ENCODE measurements at places on chromosomes 5 and 9.

DNA sequence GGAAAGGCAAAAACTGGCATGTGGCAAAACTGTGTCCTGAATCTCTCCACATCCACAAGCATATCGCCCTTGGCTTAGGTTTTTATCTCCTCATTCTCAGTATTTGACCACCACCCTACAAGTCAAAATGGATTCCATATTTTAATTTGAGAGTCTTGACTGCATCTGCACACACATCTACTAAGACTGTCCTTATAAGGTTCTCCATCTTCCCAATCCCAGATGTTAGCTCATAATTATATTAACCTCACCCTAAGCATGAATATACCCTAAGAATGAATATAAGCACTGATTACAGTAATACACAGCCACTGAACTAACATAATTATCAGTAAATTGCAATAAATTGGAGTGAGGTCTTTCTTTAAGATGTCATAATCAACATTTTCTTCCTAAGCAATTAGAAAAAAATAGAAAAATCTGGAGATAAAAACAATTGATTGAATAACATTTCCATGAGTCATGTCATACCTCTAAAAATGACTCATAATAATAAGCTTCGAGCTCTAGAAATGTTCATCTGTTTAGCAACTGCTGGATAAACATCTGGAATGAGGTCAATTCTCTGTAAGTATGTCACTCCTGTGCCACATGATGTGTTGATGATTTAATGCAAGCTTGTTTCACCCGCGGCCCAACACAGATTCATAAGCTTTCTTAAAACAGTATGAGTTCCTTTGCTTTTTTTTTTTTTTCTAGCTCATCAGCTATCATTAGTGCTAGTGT is 39.9 kb upstream of the PAM start:
- no peak for DNase-seq

GRCh38 chr5:126044111-126044668 is 379.0 kb upstream of the GRAMD2B start:
- no peak for DNase-seq

DNA sequence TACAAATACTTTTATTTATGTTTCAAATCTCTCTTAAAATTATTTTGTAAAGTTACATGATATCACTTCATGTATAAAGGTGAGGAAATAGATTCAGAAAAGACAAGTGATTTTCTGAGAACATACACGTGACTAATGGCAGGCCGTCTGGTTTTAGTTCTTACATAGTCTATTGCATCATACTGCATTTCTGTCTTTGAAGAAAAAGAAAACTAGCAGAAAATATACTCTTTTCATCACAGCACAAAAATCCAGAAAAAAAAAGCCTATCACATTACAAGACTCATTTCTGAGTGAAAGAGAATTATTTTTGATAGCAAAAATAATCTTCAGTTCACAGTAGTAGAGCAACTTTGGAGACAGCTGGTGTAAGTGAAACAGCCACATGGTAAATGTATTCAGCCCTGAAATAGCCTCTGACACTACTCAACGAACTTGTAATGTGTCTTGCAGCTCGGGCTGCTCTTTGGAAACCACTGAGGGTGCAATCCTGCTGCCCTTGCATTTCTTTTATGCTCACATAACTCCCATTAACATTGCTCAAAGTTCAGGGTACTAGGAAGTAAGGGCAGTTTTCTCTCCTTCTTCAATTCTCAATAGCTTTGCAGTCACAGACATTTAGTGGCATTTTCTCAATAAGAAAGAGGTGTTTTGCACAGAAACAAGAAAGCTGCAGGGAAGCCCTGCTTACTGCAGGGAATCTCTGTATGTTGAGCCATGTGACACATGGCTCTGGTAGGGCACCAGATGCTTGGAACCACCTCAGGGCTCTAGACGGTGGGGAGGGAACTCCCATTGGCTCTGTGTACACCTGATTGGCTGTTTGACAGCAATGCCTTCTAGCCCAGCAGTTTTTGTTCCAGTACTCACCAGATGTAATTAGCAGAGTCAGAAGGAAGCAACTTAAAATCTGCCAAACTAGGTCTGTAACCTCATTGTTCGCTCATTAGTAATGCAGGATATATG is 845.3 kb upstream of the PTPRD start:
- DNase-seq: no peak

DNA sequence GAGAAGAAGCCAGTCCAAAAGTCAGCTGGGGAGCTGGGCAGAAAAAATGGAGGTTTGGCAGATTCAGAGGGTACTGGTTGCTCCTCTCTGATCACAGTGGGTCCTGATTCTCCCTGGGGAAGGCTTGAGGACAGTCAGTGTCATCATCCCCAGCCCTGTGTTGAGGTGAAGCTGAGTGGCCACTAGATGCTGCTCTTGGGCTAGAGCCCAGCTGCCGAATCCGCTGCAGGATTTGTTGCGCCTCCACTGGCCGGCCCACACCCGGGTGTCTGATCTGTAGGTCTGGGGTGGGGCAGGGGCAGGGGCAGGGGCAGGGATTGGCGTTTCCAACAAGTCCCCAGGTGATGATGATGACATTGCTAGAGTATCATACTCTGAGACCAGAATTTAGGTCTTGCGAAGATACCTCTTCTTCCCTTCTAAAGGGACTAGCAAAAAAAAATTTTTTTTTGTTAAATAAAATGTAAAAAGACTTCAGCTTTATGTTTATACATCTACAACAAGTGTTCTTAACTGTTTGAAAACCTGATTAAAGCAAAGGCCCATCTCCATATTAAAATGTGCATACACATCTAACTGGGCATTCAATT is 106.8 kb downstream of the PDE6A start:
- no peak for DNase-seq

GRCh38 chr5:14584848-14585247 is 3.3 kb downstream of the OTULINL start:
- no peak for DNase-seq

DNA sequence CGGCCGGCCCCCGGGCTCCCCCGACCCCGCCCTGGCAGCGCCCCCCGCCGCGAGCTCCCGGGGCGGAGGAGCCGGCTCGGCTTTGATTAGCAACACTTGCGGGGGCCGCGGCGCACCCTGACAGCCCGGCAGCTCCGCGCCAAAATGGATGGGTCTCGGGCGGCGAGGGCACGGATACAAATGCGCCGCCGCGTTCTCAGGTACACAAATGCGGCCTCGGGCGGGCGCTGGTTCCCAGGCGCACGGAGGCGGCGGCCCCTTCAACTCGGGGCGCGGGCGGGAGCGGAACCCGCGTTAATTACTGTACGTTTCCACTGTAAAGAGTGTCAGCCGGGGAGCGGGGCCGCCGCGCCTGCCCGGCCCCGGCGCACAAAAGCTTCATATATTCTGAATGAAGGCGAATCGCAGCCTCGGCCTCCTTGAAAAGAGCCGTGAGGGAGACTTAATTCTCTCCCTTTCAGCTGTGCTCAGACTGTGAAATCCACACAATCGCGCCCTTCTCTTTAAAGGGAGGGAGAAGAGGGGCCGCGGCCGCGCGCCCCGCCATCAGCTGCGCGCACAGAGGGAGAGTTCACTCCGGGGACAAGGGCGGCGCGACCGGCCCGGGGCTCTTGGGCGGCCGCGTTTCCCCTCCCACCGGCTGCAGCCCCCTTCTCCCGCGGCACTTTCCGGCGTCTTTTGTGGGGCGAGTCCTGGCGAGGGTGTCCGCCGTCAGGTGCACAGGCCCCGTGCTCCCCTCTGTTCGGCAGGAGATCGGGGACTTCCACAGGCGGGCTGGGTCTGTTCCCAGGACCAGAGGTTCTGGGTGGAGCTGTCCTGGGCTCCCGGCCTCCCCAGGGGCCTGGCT is 27.0 kb downstream of the MSX2 start:
- no peak for DNase-seq

DNA sequence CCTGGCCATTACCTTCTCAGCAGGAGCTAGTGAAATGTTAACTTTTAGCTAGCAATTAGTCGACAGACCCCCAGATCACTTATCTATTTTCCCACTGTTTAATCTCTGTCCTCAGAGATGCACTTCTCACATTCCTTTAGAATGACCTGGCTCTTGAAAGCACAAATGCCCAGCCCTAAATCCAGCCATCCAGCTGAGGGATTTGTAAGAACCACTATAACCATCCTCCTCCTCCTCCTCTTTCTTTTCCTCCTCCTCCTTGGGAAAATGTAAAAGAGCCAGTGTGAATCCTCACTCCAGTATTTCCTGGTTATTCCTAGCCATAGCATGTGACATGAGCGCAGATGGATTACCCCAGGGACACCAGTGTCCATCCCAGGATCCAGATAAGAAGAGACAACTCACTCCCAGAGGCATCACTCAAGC is 124.3 kb downstream of the ENC1 start:
- DNase-seq: no peak

GRCh38 chr5:95704150-95704549 is 21.4 kb upstream of the SPATA9 start:
- DNase-seq: no peak

DNA sequence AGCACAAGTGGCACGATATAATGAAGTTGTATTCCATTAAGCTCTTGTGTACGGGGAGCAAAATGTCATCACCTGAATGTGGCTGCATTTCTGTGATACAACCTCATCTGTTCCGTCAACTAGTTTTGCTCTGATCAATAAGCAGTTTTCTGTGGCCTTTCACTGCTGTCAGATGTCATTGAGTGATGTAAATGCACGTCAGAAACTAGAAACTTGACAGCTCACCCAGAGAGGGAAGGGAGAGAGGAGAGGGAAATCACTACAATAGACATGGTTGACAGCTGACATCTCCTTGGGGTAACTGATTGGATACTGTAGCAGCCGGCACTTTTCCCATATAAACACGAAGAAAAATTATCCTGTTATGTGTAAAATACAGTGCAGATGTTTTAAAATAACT is 62.7 kb downstream of the SNX24 start:
- DNase-seq: no peak

- no peak for DNase-seq
Observed at GRCh38 chr5:31027721-31028120, 165.8 kb upstream of the CDH6 start.

- DNase-seq: no peak
Observed at GRCh38 chr9:108331596-108331995, 524.2 kb downstream of the ACTL7B start.

DNA sequence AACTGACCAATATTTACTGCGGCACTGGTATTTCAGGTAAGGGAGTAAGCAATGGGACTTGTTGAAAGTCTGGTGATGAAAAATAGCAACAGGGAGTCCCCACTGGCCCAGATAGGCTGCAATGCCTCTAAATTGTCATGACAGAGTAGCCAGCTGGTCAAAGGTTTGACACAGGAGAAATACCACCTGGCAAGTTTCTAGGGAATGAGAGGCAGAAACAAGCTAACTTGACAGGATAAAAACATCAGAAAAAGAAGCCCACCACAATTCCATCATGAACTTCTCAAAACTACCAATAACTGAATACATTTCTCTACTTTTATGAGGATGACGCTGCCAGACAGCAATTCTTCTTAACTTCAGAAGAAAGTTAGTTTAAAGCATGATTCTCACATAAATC is 99.8 kb downstream of the STRBP start:
- DNase-seq: no peak

DNA sequence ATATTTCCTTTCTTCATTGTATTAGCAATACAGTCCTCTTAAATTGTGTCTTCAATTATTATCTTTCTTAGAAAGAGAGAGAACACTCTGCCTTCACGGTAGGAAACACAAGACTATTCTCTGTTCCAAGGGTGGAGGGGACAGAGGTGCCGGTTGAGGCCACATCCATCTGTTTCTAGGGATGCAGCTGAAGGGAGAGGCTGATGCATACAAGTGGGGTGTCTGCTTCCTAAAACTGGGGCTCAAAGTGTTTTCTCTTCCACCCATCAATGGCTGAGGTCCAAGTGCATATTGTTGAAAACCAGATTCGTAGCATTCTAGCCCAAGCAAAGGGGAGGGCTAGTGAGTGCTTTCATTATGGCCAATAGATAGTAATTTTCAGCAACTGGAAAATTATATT is 9.5 kb downstream of the IRX2 start:
- DNase-seq: no peak

DNA sequence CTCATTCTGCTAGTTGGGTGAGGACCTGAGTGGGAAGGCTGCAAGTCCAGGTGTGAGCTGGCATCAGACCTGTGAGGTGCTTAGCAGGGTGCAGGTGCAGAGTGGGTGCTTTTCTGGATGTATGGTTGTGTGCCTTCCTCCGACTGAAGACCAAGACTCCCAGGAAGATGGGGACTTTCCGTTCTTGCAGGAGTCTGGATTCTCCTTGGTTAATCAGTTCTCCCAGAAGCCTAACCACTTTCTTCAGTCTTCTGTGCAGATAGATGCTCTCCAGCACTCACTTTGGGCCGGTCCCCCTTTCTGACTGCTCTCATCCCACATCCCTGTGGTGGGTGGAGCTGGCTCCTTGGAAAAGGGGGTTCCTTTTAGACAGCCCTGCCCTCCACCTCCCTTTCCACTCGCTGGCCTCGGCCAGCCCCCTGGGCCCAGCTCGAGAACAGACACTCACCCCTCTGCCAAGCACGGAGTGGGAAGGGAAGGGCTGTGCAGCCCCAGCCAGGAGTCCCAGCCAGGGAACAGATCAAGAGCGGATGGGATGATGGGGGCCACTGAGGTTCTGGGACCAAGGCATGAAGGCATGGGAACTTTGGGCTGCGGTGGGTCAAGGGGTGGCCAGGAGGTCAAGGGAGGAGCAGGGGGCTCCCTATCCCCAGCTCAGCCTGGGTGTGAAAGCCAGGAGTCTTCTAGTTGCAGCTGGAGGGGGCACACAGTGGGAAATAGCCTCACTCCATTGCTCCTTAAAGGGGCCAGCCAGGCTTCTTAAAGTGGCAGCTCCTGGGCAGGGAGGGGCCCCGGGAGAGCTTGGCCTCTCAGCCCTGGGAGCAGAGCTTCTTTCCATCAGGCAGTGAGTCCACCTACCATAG is 62.4 kb downstream of the FGF18 start:
- DNase-seq: no peak

DNA sequence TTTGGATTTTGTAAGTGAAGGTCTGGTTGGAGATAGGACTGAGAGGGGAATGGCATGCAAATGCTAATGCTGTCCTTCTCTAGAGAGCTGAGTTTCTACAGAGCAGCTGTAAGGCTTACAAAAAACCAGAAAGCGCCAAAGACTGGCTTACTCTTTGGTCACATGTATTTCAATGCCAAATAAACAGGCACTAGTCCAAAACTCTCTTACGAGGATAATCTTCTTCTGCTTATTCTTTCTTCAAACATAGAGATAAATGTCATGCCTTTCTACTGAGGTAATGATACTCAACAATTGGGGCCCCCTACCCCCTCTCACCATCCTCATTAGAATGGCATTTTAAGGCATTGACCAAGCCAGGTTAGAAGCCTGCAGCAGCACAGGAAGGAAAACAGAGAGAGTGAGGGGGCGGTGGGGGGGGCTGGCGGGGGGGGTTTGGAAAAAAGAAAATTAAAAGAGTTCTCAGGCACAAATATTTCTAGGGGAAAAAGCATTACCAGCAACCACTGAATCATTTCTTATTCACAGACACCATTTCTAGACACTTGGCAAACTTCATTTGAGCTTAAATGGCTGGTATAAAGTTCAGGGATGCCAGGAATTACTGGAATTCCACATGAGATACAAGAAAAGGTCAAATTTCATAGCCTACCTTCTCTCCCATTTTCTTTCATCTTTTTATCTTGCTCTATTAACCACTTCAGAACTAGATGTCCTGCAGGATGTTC is 34.0 kb downstream of the PUM3 start:
- DNase-seq: no peak

DNA sequence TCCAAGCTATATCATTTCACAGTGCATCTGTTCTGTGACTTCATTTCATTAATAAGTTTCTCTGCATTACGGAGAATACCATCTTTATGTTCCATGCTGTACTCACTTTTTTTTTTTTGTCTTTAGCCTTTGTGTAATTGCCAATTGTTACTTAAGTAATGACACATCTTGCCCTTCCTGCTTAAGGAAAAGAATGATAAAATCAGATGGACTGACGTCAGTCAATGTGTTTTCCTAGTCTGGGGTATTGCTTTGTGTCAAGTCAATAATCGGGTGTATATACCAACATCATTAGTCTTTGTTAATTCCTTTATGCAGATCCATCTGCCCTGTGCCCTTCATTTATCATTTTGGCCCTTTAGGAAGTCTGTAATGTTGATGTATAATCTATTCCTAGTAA is 133.5 kb downstream of the CD180 start:
- DNase-seq: no peak
